Aorta (tissue), 5 donors: ENCODE measurements at places on chromosomes 6 and 20.
A peak's percentile ranks its signal among the peaks of the same experiment; 100 is the strongest.

GRCh38 chr20:59771506-59772372 lies 161.7 kb downstream of the SYCP2 start:
- no peaks in the 10 kb centered on the region for H3K4me1 ChIP-seq
- no peaks in the 10 kb centered on the region for H3K27me3 ChIP-seq
- DNase-seq: no peak
- no peaks in the 10 kb centered on the region for H3K36me3 ChIP-seq

DNA sequence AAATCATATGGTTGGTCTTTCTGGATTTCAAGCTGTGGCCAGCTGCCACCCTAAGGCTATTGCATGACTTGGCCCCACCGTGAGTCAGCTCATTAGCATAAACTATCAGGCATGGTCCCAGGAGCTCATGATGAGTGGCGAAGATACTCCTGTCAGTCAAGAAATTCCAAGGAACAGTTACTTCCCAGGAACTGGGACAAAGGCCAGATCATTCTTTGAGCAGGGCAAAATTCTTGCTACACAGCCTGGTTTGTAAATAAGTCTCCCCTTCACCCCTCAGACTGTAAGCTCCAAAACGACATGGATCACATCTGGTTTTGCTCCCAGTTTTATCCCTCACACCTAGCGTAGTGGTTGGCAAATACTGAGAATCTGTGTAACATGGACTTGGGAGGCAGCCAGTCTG lies 33.0 kb upstream of the KIAA1586 start:
- no peak overlapping the region for H3K27ac ChIP-seq
- no peaks in the 10 kb centered on the region for H3K4me1 ChIP-seq
- no peak for DNase-seq
- no peak overlapping the region for H3K4me3 ChIP-seq

GRCh38 chr6:5968817-5969734 lies 37.6 kb downstream of the NRN1 start:
- H3K4me3 ChIP-seq: no peak overlapping the region
- H3K36me3 ChIP-seq: no peaks in the 10 kb centered on the region
- H3K27ac ChIP-seq: no peak overlapping the region
- peak; percentile 93 for DNase-seq
- peaks cover 5% of the 10 kb centered on the region for H3K4me1 ChIP-seq

DNA sequence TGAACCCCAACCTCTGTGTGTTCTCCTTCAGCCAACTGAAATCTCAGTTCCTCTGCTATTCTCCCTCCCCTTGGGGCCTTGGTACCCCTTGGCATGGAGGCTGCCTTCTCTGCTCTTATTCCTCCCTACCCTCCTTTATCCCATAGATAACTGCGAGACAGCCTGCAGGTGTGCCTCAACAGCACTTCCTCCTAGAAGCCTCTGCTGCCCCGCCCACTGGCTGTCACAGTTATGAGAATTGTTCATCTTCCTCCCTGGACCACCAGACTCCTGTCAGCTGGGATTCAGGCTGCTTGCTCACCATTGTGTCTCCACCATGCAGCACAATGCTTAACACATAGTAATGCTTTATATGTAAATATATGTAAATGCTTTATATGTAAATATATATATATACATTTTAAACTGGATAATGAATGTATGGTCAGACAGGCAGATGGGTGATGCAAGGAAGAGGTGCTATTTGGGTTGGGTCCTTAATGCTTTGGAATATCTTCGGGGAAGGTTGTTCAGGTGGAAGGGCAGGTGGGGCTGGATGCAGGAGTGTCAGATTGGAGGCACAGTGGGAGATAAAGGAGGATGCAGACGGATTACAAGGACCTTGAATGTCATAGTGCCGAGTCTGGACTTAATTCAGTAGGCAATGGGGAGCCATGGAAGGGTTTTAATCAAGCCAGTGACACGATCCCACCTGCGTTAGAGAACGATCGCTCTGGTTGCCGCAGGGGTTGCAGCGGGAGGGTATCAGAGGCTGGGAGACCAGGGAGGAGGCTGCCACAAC lies 4.9 kb downstream of the CDH22 start:
- no peak overlapping the region for H3K27ac ChIP-seq
- no peaks in the 10 kb centered on the region for H3K27me3 ChIP-seq
- H3K4me3 ChIP-seq: no peak overlapping the region
- no peak for DNase-seq
- no peaks in the 10 kb centered on the region for H3K4me1 ChIP-seq

DNA sequence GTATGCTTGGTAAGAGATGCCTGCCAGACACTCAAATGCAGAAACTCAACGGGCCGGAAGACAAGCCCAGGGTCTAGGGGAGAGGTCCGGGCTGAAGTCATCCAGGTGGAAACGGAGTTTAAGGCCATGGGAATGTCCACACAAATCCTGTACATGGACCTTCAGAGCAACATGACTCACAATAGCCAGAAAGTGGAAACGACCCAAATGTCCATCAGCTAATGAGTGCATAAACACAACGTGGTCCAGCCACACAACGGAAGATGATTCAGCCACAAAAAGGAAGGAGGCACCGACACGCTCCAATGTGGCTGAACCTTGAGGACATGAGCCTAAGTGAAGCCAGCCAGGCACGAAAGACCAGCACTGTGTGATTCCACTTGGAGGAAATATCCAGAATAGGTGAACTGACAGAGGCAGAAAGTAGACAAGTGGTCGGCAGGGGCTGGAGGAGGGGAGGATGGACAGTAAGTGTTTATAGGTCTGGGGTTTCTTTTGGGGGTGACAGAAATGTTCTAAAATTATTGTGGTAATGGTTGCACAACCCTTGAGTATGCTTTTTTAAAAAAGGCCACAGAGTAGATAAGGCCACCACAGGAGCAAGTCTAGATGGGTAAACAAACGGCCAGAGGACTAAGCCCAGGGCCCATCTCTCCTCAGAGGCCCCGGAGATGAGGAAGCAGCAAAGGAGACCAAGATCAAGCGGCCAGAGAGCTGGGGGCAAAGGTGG lies 105.6 kb downstream of the PREX1 start:
- no peaks in the 10 kb centered on the region for H3K36me3 ChIP-seq
- peak overlapping the region; percentile 99 for H3K27ac ChIP-seq
- peaks cover 6% of the 10 kb centered on the region for H3K4me1 ChIP-seq
- H3K4me3 ChIP-seq: no peak overlapping the region
- DNase-seq: peak; percentile 84
